ENCODE measurements at places on chromosomes 4 and X. TPM values are rescaled to one million over a fixed set of nuclear protein-coding genes. Genes with fewer than 3 reads are reported as not detected.

DNA sequence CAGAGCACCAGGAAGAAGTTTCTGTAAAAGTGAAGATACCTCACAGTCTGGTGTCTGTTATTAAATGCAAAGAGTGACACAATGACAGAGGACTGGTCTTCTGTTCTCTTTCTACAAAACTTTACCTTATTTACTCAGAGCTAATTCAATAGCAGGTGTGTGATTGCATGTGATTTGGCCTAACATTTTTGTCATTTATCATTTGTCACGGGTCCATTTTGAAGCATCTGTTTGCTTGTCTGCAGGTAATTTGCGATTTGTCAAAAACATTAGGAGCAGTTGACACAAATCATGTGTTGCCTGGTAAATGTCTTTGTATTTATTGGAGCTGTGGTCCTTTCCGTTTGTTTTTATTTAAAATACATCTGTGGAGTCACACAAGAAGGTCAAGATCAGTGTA is 1232.4 kb downstream of the STIM2 start:
- H3K4me1 ChIP-seq = no peaks in the 10 kb centered on the region
- no peak overlapping the region for H3K27ac ChIP-seq
- no peak for DNase-seq
- no peak overlapping the region for H3K4me3 ChIP-seq
- H3K36me3 ChIP-seq = no peaks in the 10 kb centered on the region
- no peaks in the 10 kb centered on the region for H3K27me3 ChIP-seq

DNA sequence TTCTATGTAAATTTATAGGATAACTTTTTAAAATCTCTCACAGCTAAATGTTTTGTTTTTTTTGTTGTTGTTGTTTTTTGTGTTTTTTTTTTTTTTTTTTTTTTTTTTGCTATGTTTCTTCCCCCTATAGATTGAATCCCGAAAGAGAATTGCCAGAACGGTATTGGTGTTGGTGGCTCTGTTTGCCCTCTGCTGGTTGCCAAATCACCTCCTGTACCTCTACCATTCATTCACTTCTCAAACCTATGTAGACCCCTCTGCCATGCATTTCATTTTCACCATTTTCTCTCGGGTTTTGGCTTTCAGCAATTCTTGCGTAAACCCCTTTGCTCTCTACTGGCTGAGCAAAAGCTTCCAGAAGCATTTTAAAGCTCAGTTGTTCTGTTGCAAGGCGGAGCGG is 4.1 kb downstream of the BRS3 start:
- no peaks in the 10 kb centered on the region for H3K4me1 ChIP-seq
- no peak overlapping the region for H3K27ac ChIP-seq
- no peak for DNase-seq
- H3K36me3 ChIP-seq = no peaks in the 10 kb centered on the region
- H3K4me3 ChIP-seq = no peak overlapping the region

GRCh38 chr4:18847249-18847890 is 825.8 kb upstream of the LCORL start:
- no peaks in the 10 kb centered on the region for H3K4me1 ChIP-seq
- H3K27ac ChIP-seq = no peak overlapping the region
- H3K27me3 ChIP-seq = no peaks in the 10 kb centered on the region
- H3K36me3 ChIP-seq = no peaks in the 10 kb centered on the region

DNA sequence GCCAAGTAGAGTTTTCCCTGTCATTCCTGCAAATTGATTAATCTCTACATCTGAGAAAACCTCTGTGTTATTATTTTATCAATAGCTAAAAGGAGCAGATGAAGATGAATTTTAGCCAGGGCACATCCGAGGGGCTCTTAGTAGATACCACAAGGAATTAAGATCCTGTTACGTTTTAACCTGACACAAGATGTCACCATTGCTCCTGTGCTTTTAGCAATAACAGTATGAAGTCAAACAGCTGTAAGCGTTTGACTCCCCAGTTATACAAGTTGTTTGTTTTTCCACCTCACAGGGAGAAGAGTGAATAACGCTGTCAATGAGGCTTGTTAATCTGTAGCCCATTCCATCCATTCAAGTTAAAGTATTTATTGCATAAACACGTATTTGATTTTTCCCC is 76.0 kb upstream of the AP1S2 start:
- no peak for DNase-seq
- H3K27ac ChIP-seq = no peak overlapping the region
- H3K4me1 ChIP-seq = no peaks in the 10 kb centered on the region
- H3K27me3 ChIP-seq = peaks cover 6% of the 10 kb centered on the region
- no peaks in the 10 kb centered on the region for H3K36me3 ChIP-seq

DNA sequence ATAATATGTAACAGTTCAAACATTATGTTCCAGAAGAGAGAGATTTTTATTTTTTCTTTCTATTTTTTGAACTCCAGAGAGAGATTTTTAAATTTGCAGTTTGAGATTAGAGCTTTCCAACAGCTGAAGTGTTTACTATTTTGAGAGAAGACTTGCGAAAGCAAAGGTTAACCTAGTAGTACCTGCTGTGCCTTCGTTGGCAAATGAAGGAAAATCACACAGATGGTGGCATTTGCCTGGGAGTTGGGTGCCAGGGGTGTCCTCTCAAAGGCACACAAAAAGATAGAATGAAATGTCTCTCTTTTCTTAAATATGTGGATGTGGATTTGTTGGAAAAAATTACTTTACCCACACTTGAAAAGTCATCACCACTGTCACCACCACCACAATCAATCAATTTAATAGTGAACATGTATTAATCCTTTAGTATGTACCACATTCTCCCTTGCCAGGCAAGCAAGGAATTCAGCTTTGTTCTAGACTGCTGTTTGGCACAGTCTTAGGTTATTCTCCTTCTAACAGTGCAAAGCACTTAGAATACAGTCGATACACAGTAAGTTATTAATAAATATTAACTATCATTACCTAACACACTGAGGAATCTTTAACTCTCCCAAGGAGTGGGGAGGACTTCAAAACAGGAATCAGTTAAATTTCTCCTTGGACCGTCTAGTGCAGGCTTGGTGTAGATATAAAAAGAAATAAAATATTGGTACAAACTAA is 838.2 kb upstream of the FTHL17 start:
- DNase-seq = no peak
- no peaks in the 10 kb centered on the region for H3K36me3 ChIP-seq
- H3K27ac ChIP-seq = no peak overlapping the region
- no peak overlapping the region for H3K4me3 ChIP-seq
- no peaks in the 10 kb centered on the region for H3K27me3 ChIP-seq

DNA sequence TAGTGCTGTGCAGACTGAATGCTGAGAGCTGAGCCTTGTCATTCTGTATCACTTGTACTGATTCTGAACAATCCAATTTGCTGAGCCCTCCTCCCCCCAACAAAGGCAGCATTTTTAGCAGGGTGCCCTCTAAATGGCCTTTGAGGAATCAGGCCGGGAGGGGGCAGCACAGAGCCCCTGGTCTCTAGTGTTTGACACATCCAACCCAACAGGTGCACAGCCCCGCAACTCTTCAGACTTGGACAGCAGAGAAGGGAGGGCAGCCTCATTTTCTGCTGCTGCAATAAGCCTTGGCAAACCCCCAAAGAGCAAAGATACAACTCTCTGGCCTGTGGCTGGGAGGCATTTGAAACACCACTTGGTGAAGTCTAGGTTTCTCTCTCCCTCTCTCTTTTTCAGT is 3.4 kb downstream of the ATP1B4 start:
- H3K27me3 ChIP-seq = peaks cover 6% of the 10 kb centered on the region
- no peaks in the 10 kb centered on the region for H3K36me3 ChIP-seq
- no peaks in the 10 kb centered on the region for H3K4me1 ChIP-seq
- DNase-seq = peak; percentile 43
- no peak overlapping the region for H3K4me3 ChIP-seq

CCKAR gene
- total RNA-seq = not detected

PARM1 gene
- total RNA-seq = 0.38 TPM

PLP1 gene
- total RNA-seq = not detected

F8 gene
- total RNA-seq = 3.2 TPM
